Hematopoietic multipotent progenitor cell treated with erythropoietin and hydrocortisone succinate and interleukin-3 and kit ligand, for 6 days (in vitro differentiated cells): ENCODE measurements at places on chromosomes 4 and X.

DNA sequence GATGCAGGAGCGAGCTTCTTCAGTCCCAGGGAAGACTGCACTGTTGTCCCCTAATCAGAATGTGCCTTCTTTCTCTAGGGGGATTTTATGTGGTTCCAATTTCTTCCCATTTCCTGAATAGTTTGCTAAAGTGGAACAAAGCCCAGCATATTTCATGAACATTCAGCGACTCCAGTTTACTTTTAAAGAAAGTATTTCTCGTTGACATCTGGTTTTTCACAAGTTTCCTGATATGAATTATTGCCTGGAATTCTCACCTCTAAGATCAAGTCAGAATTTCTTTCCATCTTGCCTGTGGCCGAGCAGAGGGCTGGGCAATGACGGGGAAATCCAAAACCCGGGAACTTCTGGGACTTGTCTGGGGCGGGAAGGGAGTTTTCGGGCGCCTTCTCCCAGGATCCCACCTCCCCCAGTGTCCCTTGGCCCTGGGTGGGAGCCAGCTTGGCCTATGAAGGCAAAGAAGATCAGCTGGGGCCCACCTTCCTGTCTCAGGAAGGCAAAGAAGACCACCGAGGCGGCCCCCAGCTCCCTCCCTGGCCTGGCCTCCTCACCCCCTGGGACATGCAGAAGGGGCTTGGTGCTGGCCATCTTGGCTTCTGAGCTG, 15.4 kb downstream of the SORCS2 start:
- no peak for DNase-seq

DNA sequence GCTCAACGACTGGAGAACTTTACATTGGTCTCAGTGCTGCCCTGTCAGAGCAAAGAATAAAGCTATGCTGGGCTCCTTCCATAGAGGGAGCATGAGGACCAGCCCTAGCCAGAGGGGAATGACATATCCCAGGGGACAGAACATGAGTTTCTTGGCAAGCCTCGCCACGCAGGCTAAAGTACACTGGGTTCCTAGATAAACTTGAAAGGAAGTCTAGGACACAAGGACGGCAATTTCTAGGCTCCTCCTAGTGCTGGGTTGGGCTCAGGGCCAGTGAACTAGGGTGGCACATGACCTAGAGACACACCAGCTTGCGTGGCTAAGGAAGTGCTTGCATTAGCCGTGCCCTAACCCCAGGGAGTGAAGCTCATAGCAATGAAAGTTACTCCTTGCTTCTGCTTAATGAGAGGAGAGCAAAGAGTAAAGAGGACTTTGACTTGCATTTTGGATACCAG, 141.0 kb downstream of the MAB21L2 start:
- peak; percentile 80 for DNase-seq

GRCh38 chr4:90181644-90182043, 54.5 kb downstream of the CCSER1 start:
- DNase-seq: peak; percentile 28

GRCh38 chr4:73575660-73576059, 44.6 kb downstream of the RASSF6 start:
- no peak for DNase-seq

- peak; percentile 70 for DNase-seq
Measured at GRCh38 chr4:141464366-141464765, 172.0 kb upstream of the IL15 start.

GRCh38 chr4:86762649-86763048, 86.5 kb downstream of the SLC10A6 start:
- DNase-seq: no peak
